ENCODE measurements at places on chromosomes 11 and 22.

DNA sequence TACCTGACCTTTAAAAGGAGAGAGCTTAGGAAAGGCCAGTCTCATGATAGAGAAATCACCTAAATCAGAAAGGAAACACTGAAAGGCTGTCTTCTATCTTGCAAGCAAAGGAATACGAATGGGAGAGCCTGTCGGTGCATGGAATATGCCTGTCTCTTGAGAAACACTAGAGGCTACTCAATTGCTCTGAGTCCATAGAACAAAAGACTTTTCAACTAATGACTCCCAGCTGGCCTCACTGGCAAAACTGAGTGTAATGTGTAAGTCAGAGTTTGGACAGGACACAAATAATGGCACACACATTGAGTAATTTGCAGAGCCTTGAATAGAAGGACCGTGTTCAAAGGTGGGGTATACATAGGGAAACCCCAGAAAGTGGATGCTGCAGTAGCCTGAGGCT is 171.0 kb upstream of the ARHGAP20 start:
- no peak for DNase-seq

- DNase-seq = no peak
Measured at GRCh38 chr11:126719740-126720139, 280.8 kb downstream of the KIRREL3 start.

DNA sequence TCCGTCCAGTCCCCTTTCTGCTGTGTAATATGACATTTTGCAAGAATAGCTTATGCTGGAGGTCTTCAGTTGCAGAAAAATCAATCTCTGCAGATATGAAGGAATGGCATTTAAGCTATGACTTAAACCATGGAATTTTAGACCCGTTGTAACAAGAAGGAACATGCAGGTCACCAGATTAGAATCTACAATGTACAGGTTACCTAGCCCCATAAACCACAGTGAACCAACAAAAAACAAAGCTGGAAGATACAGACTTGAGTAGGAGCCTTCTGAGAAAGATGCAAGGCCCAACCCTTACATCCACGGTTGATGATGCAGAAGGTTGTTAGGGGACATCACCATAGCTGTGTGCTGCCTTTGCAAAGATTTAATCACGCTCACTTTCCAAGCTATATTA is 132.5 kb downstream of the WT1 start:
- DNase-seq = no peak

- DNase-seq = no peak
Measured at GRCh38 chr11:104892723-104893511, 5.3 kb downstream of the CASP12 start.

DNA sequence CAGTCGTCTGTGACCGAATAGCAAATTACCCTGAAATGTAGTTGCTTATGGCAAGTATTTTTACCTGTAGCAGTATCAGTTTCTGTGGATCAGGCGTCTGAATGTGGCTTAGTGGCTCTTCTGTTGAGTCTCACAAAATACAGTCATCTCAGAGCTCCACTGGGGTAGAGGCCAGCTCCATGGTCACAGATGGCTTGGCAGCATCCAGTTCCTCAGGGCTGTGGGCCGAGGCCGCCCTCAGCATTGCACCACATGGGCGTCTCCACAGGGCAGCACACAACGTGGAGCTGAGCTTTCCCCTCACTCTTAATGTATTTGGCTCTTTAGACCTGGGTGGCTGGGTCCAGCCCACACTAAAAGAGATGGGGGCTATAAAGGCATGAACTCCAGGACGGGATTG is 57.8 kb downstream of the SBF1 start:
- no peak for DNase-seq

DNA sequence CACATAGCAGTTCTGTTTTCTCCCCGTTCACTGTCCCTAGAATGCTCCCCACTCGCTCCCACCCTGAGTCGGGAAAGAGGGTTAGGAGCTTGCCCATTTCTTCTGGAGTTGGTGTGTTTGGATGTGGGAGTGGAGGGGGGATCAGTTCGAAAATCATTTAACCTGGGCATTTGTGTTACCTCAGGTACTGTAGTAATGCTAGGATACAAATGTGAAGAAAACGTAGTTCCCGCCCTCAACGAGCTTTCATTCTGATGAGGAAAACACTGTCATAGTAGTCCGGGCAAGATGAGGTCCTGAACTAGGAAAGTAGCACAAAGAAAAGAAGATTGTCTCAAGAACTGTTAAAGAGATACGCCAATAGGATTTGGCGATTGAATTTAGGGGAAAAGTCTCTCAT is 539 bp downstream of the SDHD start:
- DNase-seq = no peak

DNA sequence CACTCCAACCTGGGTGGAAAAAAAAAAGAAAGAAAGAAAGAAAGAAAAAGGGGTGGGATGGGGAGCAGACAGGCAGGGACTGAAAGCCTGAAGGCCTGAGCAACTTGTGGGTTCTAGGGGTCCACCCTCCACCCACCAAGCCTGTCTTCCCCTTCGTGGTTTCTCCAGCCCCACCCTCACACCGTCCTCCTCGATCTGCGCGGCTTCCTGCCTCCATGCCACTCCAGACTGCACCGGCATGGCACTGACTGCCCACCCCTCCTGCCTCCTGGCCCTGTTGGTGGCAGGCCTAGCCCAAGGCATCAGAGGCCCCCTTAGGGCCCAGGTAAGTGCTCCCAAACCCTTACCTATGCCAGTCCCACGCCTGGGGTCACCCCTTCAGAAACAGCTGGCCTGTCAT is at the start of gene CTSW:
TSS of gene CTSW (plus strand) at position 221 of the 400 bp plus-strand sequence. CDS start at position 239, 18 bp downstream.
- peak; percentile 78 for DNase-seq

GRCh38 chr22:20792966-20793728 is 19.2 kb downstream of the SERPIND1 start:
- DNase-seq = no peak

DNA sequence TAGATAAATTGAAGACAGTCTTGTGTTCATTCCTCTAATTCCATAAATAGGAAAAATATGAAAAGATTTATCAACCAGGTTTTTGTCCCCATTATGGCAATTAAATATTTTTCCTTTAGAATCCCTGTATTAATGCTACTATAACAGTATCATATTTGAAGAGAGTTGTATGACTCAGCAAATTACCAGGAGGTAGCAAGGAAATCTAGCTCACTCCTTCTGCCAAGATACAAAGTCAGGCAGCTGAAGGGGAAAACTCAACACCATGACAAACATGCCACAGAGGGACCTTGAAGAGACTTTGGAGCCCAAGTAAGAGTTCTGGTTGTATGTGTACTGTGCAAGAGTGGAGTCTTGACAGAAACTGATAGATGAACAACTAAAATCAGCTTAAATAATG is 143.3 kb downstream of the GUCY1A2 start:
- DNase-seq = no peak

GRCh38 chr22:43745783-43746356 is 66.2 kb downstream of the EFCAB6 start:
- no peak for DNase-seq

DNA sequence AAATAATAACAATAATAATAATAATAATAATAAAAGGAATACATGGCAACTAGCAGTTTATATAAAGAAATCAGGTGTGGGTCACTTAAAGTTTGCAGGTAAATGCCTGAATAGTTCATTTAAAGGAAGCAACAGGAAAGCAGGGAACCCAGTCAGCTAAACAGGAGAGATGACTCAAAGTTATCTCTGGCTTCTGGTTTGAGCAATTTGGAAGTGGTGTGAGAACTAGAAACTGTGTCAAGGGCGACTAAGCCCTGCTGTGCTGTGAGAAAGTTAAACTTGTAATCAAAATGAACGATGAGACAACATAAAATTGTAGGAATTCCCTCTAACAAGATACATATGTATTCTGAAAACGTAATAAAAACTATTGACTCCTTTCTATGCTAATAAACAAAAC is 35.5 kb downstream of the SLC22A9 start:
- no peak for DNase-seq

DNA sequence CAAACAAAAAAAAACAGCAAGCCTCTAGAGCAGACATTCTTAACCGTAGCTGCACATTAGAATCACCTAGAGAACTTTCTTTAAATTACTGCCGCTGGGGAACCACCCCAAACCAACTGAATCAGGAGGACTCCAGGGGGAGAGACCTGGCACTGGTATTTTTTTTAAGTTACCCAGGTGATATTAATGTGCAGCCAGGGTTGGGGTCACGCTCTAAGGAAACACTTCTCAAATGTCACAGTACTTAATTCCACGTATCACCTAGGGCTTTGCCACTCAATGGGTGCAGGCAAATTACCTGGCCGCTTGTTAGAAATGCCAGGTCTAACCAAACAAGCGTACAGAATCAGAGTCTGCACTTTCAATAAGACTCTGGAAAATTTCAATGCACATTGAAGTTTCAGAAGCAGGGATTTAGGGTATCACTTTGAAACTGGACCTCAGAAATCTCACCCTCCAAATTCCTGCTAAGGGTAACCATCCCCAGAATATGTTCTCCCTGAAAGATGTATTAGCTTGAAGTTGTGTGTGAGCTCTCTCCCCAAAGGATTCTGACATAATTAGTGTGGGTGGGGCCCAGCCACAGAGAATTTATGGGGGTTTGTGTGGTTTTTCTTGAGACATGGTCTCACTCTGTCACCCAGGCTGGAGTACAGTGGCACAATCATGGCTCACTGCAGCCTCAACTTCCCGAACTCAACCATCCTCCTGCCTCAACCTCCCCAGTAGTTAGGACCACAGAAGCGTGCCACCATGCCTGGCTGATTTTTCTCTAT is 12.7 kb upstream of the ISX start:
- no peak for DNase-seq

DNA sequence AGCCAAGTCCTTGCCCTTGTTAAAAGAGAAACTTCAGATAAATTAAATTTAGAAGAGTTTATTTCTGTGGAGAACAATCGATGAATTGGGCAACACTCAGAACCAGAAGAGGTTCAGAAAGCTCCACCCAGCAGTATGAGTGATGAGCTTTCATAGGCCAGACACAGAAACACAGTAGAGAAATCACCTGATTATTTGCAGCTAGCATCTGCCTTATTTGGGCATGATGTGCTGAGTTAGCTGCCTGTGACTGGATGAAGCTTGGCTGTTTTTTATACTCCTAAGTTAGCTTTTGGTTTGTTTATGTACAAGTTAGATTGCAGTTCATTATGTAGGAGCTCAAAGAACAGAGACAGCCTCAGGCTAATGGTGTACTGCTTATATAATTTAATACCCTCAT is 269.5 kb upstream of the SESN3 start:
- no peak for DNase-seq

- DNase-seq = peak; percentile 86
Measured at GRCh38 chr11:35107861-35108260, 31.1 kb upstream of the CD44 start.

DNA sequence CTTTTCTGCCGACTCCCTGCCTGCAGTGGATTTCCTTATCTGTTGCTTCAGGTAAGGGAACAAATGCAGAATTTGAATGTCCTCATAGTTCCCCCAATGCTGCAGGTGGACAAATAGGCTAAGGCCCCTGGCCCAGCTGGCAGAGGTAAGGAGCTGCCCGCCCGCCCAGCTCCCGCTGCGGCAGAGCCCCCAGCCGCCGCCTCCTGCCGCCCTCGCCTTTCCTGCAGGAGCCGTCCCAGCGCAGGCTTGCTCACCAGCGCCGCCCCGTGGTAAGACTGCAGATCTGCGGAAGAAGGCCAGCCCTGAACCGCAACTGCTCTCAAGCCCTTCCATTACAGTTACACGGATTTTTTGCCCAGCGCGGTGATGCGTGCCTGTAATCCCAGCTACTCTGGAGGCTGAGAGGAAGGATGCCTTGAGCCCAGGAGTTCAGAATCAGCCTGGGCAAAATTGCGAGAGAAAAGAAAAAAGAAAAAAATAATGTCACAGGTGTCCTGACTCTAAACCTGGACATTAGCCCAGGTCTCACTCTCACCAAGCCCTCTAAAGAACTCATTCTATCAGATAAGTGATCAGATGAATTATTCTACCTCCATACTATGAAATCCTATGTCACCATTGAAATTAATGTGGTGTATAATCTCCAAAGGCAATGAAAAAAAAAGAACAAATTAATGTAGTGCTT is 51.2 kb upstream of the EMID1 start:
- peak; percentile 77 for DNase-seq

DNA sequence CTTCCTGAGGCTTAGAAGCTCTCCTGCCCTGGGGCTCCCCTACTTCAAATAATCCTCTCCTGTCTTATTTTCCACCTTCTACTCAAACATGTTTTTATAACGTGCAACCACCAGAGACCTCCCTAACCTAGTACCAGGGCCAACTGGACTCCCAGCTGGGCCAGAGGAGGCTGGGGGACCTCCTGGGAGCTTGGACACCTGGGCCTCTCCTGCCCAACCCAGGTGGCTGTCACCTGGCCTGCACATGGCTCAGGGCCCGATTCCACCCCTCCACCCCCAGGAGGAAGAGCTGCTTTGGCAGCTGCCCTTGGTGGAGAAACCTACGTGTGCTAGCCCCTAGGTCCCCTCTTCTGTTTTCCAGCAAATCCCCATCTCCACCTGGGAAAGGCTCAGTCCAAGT is 105.2 kb downstream of the ABTB2 start:
- no peak for DNase-seq

- no peak for DNase-seq
Measured at GRCh38 chr22:32904044-32904443, 102.5 kb downstream of the TIMP3 start.

- DNase-seq = no peak
Measured at GRCh38 chr22:30838111-30838510, 130.5 kb downstream of the MORC2 start.

DNA sequence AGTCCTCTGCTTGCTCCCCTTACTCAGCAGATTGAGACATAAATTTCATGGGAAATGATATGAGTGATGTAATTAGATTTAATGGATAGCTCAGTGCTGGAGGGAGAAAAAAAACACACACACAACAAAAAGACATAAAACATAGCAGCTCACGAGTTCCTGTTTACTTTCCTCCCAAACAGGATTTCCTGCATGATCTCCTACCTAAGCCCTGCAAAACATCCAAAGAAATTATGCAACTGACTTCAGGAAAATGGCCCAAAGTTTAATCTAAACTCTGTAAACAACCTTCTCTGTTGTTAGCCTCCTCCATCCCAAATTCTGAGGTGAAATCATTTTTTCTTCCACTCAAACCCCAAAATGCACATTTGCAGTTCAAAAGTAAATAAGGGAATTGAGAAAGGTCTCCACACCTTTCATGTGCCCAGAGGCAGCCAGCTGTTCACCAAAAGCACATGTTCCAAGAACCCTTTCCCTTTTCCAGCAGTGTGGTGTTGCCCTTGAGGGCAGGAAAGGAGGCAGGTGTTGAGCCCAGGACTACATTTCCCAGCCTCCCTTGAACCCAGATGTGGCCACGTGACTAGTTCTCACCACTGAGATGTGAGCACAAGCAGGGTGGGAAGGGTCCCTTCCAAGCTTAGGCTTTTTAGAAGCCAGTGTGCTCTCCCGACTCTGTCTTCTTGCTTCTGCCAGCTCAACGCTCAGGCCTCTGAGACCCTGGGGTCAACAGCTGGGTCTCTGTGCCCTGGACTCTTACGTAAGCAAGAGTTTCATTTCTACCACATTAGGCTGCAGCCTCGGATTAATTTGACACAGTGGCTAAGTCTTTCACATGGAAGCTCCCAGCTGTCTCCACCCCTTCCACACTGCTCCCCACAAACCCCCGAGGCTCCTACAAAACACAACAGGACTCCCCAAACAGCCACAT is 301.2 kb downstream of the CTTN start:
- no peak for DNase-seq
